SW 1271 (cell line): ENCODE measurements at places on chromosomes 2 and 18.
A peak's percentile ranks its signal among the peaks of the same experiment; 100 is the strongest.

- no peak for DNase-seq
These were observed 564.0 kb upstream of the POU3F3 start for GRCh38 chr2:104289651-104290565.

GRCh38 chr2:64793701-64794100, 140.0 kb upstream of the SERTAD2 start:
- no peak for DNase-seq

DNA sequence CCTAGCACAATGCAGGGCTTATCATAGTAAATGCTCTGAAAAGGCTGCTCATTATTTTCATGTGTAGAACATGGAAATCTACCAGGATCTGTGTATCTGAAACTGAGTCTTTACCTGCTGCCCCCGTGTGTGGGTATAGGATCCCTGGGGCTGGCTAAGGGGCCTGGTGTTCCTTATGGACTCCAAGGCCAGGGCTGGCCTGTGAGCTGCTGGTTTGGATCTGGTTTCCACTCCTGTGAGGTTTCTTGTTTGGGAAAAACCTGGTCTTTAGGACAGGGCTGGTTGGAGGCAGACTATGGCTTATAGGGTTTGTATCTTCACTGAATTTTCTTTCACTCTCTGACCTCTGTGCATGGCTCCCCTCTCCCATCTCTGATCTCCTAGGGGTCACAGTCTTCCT, 80.8 kb downstream of the DYSF start:
- DNase-seq, result no peak

- peak; percentile 9 for DNase-seq
These were observed 171.8 kb upstream of the KLF7 start for GRCh38 chr2:207337234-207338219.

- no peak for DNase-seq
These were observed 235.6 kb upstream of the ZSWIM2 start for GRCh38 chr2:187084524-187084923.

DNA sequence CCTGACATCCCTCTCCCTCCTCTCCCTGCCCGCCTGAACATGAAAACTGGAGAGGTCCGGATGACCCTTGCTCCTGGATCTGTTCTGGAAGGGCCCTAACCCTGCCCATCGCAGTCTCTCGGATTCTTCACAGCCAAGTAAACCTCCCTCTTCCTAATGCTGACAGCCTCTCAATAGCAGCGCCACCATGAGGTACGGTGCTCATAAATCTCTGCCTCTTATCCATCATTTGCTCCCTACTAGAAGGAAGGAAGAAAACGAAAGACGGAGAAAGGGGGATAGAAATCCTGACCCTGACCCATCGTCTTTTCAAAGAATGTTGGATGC, 257.9 kb downstream of the BCL11A start:
- DNase-seq, result no peak

DNA sequence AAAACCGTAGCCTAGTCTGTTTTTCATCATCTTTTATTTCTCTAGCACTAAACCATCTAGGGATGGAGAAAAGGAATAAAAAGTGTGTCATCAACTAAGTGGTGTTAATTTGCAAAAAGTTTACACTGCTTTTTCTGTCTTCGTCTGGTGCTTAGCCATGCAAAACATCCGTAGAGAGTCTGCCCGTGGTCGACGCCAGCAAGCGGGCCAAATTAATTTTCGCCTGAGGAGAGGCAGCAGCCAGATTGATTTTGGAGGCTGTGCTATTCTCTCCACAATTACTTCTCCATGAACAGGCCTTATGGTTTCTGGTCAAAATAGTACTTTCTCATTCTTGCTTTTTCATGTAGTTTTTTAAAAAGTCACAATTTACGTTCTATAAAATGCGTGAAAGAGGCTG, 46.3 kb downstream of the TNFRSF11A start:
- DNase-seq, result no peak

DNA sequence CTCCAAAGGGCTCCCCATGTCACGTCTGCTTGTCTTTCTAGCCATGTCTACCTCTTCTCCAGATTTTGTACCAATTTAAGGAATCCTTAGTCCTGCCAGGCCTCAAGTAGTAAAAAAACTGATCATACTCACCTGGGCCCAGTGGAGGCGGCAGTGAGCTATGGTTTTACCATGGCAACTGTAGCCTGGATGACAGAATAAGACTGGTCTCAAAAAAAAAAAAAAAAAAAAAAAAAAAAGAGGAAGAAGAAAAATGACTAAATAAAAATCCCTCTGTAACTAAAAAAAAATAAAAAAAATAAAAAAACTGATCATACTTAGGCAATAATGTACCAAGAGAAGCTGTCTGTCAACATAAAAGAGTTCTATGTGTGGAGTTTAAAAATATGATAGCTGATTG, 221.6 kb downstream of the NR4A2 start:
- DNase-seq, result peak; percentile 4

DNA sequence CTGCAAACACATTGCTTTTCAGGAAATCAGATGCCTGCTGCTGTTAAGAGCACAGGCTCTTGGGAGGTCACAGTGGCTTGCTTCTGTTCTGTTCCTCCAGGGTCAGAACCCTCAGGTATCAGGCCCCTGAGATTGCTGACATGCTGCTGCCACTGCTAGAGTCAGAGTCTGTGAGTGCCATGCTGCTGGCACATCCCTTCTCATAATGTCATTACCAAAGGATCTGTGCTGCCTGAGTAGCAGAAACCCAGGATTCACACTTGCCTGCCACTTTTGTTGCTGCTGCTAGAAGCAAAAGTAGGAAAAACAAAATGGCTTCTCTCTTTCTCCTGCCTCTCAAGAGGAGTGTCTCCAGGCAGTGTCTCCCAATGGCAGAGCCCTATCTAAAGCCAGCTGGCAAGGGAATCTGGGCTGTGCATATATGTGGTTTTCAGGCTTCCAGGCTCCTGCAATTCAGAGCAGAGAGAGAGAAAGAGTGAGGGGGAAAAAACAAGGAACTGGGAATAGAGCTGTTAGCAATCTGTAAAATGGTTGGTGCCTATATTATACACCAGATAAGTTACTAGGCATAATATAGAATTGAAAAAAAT, 180.3 kb downstream of the MYCN start:
- DNase-seq, result no peak

DNA sequence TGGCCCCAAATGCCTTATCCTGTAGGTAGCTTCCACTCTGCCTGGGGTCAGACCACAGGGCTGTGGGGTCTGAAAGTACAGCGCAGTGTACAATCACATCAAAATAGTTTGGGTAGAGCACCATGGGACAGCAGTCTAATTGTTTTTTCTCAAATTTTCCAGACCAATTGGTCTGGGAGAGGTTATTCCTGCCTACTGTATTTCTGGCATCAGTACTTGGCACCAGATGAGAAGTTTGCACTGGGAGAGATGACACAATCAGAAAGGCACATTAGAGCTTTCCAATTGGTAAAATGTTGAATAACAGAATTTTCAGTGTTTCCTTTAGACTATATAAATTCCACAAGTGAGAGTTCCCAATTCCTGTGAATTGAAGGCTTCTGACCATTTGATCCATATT, 30.9 kb upstream of the LRRTM1 start:
- no peak for DNase-seq

DNA sequence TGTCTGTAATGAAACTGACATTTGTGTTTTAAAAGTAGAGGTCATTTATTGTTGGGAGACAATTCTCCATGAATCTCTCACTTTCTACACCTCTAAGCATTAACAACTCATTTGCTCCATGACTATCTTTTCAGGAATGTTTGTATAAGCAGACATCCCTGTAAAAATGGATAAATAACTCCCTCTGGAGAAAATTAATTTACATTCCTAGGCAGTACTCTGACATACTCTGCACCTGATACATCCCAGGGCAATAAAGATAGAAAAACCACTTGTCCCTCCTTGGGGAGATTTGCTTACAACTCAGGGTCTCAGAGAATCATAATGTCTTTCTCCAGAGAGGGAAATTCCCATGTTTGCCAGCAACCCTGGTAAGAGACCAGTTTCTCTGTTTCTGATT, 1037.7 kb upstream of the SLC39A10 start:
- no peak for DNase-seq

- no peak for DNase-seq
These were observed 43.4 kb downstream of the DSC3 start for GRCh38 chr18:30999186-30999585.

GRCh38 chr2:233815861-233816260, 37.7 kb downstream of the MROH2A start:
- DNase-seq, result no peak

DNA sequence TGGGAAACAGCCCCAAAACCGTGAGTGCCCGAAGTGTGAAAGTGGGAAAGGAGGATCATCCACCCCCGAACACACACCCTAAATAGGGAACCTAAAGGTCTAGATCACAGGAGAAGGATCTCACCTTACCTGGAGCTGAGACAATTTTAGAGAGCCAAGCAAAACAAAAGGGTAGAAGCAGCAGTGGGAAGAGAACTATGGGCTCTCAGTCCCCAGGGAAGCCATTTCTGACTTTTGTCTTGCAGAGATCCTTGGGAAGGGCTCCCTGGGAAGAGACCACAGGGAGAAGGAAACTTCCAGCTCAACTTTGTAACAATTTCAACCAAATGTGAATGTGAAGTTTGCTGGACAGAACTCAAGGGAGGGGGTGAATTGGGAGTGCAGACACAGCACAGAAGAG, 110.6 kb downstream of the WDPCP start:
- no peak for DNase-seq

GRCh38 chr18:23230686-23231085, 95.4 kb downstream of the CABLES1 start:
- no peak for DNase-seq

GRCh38 chr2:174014011-174014698, 49.0 kb upstream of the SP3 start:
- DNase-seq, result no peak

DNA sequence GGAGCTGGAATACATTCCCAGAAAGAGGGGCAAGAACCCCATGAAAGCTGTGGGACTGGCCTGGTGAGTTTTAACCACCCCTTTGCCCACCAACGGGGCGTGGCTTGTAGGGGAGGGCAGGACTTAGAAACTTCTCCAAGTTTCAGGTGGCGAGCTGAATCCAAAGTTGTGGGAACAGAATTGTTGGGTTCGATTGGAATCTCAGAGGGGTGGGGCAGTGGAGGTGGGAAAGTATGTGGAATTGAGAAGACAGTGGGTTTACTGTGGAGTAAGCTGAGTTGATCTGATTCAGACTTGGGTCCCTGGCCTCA, 1.1 kb downstream of the PNKD start:
- DNase-seq, result no peak
